ENCODE measurements at places on chromosomes 6 and 20. TPM values are rescaled to one million over a fixed set of nuclear protein-coding genes. Genes with fewer than 3 reads are reported as not detected.
A peak's percentile ranks its signal among the peaks of the same experiment; 100 is the strongest.

GRCh38 chr6:167124753-167125152, 1.9 kb downstream of the CCR6 start:
- no peak for DNase-seq

- no peak for DNase-seq
Measured at GRCh38 chr6:138339024-138339423, 38.7 kb upstream of the SMIM28 start.

DNA sequence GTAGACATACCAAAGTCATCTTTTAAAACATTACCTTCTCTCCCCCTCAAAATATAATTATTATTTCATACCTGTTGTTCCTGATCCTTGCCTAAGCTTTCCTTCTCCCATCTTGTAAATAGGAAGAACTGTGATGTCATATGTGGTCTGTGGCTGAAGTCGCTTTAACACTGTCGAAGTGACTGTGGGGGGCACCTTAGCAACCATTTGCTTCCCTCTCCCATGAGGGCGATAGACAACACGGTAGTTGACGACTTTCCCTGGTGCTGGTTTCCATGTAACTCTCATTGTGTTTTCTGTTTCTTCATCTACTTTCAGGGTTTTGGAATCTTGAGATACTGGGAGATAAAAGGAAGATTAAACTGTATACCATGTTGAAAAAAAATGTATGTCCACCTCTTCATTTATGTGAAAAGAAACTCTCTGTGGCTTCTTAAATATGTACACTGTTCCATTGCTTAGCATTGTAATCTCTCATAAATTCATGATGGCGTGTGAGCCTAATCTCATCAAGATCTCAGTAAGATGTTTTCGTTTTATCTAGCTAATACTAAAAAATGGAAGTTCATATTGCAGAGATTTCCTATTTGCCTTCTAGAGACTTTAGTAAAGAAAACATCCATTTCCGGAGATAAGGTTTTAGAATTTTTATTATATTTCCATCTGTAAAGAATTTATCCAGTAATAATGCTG, 49.5 kb downstream of the COL12A1 start:
- no peak for DNase-seq

DNA sequence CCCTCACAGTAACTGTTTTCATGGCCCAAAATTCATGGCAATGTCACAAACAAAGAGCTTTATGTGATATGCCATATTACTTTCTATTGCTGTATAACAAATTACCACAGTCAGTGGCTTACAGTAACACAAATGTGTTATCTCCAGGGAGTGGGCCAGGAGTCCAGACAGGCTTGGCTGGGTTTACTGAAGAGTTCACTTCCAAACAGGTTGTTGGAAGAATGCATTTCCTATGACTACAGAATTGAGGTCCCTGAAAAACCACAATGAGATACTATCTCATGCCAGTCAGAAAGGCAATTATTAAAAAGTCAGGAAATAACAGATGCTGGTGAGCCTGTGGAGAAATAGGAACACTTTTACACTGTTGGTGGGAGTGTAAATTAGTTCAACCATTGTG, 431.9 kb downstream of the PKHD1 start:
- no peak for DNase-seq

Gene TRIM10
- total RNA-seq: not detected

- DNase-seq: no peak
Measured at GRCh38 chr6:26141378-26141904, 54.2 kb downstream of the HFE start.

DNA sequence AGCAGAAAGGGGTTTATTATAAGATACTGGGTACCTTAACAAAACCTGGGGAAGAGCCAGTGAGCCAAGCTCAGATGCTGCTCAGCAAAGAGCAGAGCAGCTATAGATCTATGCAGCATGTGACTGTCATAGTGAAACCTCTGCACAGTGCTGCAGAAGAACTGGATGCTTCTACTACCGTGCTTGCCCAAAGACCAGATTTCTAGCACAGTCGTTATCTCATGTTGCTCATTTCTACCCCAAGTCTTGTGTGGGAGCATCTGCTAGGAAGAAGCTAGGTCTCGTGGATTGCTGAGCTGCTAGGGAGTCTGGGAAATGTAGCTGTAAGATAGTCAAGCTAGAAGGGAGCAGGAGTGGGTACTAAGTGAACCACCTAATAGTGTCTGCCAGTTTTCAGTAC, 31.7 kb upstream of the GNRH2 start:
- no peak for DNase-seq

DNA sequence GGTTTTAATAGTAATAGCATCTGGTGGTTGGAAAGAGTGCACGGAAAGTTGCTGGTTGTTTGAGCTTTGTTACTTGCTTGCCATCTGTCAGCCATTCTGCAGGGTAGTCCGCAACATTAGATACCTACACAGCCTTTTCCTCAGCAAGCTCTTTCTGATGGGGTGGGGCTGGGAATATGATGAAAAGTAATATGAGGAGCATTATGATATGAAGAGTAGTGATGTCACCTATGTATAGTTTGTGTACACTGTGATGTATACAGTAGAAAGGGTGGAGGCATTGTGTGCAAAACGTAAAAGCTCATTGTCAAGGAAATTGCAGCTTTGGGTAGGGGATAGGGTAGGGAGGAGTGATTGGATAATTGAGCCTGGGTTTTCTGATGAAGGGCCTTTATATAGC, 16.1 kb downstream of the SCAF8 start:
- no peak for DNase-seq

DNA sequence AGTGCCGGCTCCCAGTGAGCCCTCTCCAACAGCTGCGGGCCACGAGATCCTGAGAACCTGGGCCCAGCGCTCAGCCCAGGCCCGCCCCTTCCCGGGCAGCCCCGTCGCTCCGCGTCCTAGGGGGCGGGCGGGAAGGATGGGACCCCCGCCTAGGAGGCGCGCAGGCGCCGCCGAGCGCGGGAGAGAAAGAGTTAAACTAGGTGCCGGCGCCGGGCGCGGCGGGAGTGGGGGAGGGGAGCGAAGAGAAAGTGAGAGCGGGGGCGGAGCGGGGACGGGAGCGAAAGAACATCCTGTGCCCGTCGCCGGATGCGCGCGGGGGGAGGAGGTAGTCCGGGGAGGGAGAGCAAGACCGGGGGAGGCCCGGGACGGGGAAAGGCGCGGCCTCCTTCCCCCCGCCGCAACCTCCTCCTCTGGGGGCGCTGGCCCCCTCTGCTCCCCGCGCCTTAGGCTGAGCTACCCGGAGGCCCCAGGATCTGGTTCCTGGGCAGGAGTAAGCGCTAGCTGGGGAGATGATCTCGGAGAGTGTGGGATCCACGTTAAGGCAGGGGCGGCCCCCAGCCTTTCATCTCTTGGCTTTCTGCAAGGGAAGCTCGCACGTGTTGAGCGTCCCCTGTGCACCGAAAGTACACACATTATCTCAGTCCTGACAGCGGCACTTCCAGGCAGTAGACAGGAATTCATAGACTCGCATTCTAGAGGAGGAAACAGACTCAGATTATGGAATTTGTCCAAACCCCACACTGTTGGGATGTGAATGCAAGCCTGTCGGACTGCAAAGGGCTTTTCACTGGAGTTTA, 4.9 kb upstream of the ARMC12 start:
- DNase-seq: peak; percentile 74

Gene FAM83C
- 0.24 TPM for total RNA-seq

DNA sequence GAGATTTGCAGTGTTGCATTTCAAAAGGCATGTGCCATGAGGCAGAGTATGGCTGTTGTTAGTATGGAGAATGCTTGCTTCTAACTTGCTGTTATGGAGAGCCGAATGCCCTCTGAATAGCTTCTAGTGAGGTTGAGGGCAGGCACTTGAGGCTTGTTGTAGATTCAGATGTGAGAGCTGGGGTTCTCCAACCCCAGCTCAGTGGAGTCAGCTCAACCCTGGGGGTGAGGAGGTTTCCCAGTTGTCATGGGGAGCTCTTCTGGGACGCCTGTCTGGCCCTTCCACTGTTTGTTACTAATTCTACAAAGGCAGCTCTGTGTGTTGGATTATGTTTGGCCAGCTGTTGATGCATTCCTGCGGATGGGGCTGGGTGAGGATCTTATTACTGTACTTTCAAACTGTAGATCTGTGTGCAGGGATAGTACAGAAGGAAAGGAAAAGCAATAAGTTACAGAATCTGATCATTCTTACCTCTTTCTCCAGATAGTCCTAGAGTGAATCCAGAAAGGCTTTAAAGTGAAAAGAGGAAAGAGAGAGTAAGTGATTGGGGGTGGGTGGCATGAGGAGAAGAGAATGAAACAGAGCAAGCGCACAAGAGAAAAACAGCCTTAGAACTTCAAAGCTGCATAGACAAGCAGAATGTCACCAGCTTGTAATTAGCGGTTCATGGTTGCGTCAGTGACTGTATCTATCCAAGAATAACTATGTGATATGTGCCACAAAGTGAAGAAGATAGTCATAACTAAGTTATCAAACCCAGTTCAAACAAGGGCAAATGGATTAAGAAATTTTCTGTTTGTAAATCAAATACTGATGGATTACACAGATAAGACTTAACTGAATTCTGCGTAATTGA, 148.7 kb downstream of the PRL start:
- DNase-seq: peak; percentile 29

- no peak for DNase-seq
Measured at GRCh38 chr20:33418033-33418432, 16.7 kb upstream of the CDK5RAP1 start.

GRCh38 chr6:112086744-112087135, 542 bp downstream of the TUBE1 start:
- DNase-seq: peak; percentile 41

- no peak for DNase-seq
Measured at GRCh38 chr6:155517294-155517693, 61.7 kb upstream of the NOX3 start.

- DNase-seq: no peak
Measured at GRCh38 chr6:136474241-136474640, 76.0 kb downstream of the MAP7 start.

GRCh38 chr20:5327356-5327755, 10.6 kb upstream of the PROKR2 start:
- no peak for DNase-seq

- no peak for DNase-seq
Measured at GRCh38 chr6:160005861-160006540, 37.1 kb downstream of the IGF2R start.

- DNase-seq: no peak
Measured at GRCh38 chr6:77180326-77180725, 283.0 kb downstream of the HTR1B start.

- DNase-seq: peak; percentile 74
Measured at GRCh38 chr6:155187994-155188706, 75.7 kb upstream of the CLDN20 start.

- DNase-seq: no peak
Measured at GRCh38 chr20:40339661-40340449, 349.2 kb downstream of the MAFB start.

Gene FGD2
- not detected for total RNA-seq

GRCh38 chr6:16305788-16306187, 67.4 kb downstream of the GMPR start:
- no peak for DNase-seq

- peak; percentile 58 for DNase-seq
Measured at GRCh38 chr20:8043687-8044282, 24.2 kb upstream of the TMX4 start.

- no peak for DNase-seq
Measured at GRCh38 chr6:10513544-10513943, 7.6 kb upstream of the GCNT2 start.

Gene BCAS1
- total RNA-seq: 0.07 TPM

Gene MAFB
- total RNA-seq: 0.62 TPM

Data from A172 (cell line).